ENCODE measurements at places on chromosomes 2 and 18. TPM values are rescaled to one million over a fixed set of nuclear protein-coding genes. Genes with fewer than 3 reads are reported as not detected.

- no peak for DNase-seq
Measured at GRCh38 chr2:68246396-68246795, 5.9 kb downstream of the PPP3R1 start.

The ZNF892 gene
- total RNA-seq, result 4.8 TPM

DNA sequence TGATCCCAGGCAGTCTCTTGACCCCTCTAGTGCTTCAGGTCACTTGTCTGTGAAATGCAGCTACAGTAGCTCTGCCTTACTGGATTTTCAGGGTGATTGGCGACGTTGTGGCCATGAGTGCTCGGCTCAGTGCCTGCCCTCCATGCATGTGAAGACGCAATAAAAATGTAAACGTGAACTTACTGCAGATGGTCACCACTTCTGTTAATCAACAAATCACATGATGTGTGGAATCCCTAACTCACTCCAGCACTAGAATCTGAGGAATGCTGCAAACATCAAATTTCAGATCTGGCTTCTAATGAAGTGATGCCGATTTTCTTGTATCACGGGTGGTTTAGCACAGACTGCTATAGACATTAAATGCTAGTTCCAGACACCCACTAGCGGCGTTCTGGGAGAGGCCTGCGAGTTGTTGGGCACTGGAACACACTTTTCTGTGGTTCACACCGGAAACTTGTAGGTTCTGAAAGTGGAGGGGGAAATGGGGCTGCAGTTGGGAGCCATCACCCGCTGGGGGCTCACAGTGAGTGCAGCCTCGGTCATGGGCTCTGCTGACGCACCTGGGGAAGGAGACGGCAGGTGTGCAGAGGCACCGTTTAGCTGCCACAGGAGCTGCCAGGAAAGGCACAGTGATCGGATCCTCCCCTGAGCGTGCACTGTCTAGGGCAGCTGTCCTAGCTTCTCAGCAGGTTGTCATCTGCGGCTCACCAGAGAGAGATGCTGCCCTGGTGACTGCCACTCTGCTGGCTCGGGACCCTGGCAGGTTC lies 6.5 kb downstream of the CNDP1 start:
- no peak for DNase-seq

DNA sequence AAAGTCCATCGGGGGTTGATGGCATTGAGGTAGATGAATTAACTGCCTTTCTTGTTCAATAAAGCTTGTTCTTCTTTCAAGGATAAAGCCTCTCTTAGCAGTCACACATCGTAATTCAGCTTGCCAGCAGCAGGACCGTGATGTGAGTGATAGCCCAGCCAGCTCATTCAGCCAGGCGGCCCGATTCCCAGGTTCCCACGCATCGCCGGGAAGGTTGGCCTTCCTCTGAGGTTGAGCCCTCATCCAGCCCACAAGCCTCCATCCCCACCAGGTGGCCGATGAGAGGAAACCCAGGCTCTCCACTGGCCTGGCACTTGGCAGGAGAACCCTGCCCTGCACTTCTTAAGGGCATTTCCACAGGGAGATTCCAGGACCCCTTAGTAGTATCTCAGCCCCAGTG lies 4.7 kb downstream of the AGAP1 start:
- DNase-seq, result peak; percentile 64

DNA sequence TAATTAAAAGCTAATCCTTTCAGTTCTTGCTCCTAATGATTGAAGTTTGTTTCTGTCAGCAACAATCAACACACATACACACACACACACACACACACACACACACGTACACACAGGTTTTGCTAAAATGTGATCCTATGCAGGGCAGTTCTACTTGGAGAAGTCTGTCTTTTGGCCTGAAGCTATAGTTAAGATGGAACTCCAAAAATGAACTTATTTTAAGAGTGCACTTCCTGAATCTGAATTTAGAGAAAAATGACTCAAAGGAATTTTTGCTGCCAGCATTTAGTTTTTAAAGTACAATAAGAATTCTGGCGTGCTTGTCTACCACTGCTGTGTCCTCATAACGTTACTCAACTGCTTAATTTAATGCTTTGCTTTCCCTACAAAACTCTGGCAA lies 6.6 kb downstream of the GALNT5 start:
- no peak for DNase-seq

The SLC38A11 gene
- 1.3 TPM for total RNA-seq

DNA sequence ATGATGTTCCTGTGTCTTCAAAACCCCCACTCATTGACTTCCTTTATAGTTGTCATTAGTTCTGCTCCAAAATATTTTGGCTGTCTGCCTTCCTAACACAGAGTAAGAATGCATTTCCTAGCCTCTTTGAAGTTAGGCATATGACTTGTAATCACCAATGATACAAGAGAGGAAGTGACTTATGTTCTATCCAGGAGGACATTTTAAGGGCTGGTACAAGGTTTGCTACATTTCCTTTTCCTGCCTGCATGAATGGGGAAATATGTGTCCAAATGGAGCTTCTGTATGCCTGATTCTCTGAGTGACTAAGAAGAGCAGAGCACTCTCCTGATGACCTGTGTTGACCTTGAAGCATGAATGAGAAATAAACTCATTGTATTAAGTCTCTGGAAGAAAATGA lies 115.1 kb downstream of the PLCL1 start:
- DNase-seq, result no peak

DNA sequence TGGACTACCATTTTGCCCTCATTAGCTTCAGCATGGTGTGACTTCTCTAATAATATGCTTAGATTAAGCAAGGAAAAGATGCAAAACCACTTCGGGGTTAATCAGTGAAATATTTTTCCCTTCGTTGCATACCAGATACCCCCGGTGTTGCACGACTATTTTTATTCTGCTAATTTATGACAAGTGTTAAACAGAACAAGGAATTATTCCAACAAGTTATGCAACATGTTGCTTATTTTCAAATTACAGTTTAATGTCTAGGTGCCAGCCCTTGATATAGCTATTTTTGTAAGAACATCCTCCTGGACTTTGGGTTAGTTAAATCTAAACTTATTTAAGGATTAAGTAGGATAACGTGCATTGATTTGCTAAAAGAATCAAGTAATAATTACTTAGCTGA lies 16.3 kb downstream of the TYMS start:
- DNase-seq, result no peak

GRCh38 chr2:52000151-52000855 lies 968.4 kb upstream of the NRXN1 start:
- DNase-seq, result no peak

DNA sequence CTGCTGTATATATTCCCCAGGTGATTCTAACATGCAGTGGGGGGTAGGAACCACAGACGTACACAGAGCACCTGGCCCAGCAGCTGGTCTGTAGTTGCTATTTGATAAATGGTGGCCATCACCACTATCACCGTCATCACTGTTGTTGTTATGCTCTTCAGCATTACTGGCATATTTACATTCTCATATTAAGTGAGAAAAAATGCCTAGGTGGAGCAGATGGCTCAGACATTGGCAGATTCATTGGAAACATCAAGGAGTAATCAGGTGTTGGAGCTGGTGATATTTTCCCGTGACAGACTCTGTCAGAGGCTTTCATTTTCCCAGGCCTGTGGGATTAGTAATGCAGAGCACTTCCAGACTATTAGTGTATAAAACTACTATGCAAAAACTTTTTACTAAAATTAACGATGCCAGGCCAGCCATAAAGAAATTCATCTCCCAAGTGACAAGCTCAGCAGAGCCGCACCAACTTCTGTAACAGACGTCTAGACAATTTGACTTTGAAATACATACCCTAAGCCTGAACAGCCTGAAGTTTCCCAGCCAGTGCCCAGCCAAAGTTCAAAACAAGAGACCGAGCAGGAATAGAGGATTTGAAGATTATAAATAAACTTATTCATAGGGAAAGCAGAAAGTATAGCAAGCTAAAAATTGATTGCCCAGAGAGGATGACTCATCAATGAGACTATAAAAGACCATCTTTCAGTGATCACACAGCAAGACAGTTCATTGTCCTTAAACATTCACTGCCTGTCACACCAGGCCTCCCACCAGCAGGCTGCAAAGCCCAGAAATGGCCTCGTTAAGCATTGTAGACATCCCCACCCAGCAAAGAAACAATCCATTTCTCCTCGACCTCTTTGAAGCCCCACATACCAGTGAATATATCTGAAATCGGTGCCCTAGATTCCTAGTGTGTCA lies 247.4 kb upstream of the CHAC2 start:
- no peak for DNase-seq

- DNase-seq, result no peak
Measured at GRCh38 chr2:186611526-186611925, 21.7 kb downstream of the ITGAV start.

The RGPD3 gene
- total RNA-seq, result 0.14 TPM

- peak; percentile 38 for DNase-seq
Measured at GRCh38 chr2:240134466-240134865, 1.6 kb downstream of the COPS9 start.

Measured in posterior vena cava (tissue), 2 donors.